ENCODE measurements at places on chromosomes 1 and 21.
A peak's percentile ranks its signal among the peaks of the same experiment; 100 is the strongest.

DNA sequence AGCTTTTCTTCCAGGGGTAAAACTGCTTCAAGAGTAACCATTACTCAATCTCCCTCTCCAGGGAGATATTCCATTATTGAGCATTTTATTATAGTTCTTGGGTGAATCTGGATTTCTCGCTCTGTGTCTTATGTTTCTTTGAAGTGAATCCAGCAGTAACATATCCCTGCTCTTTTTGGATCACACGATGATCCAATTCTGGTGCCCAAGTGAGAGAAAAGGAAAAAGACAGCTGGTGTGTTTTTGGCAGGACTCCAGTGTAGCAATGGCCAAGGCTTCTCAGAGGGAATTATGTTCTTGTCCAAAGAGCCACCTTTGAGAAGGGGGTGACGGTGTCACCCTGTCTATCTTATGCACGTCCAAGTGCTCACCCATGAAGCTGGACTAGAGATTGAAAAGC is 140.3 kb upstream of the ERRFI1 start:
- DNase-seq, result no peak

DNA sequence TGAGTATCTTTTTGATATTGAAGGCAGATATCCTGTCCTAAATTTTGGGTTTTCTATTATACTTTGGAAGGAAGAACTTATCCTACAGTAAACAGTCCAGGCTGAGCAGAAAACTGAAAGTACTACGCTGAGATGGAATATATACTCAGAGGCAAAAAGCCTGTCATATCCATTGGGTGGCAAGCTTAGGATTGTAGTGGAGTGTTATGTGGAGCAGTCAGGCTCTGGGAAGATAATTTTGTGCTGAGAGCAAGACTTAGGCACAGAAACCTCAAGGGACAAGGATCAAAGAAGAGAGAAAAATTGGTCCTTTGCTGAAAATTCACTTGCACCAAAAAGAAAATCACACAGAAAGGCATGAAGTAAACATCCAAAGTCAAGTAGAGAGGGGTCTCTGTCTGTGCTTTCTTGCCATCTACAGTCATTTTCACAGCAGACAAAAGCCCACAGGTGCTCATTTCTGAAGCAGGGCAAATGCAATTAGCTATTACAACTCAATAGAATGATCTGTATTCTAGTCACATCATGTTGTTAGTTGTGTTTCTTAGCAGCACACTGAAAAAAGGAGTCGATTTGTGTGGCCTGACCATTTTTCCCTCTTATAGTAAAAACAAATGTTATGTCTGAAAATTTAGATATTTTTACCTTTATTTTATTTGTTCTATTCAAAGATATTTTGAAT is 38.5 kb downstream of the CRB1 start:
- DNase-seq, result no peak

- no peak for DNase-seq
Measured at GRCh38 chr1:206882555-206882954, 14.7 kb upstream of the IL24 start.

DNA sequence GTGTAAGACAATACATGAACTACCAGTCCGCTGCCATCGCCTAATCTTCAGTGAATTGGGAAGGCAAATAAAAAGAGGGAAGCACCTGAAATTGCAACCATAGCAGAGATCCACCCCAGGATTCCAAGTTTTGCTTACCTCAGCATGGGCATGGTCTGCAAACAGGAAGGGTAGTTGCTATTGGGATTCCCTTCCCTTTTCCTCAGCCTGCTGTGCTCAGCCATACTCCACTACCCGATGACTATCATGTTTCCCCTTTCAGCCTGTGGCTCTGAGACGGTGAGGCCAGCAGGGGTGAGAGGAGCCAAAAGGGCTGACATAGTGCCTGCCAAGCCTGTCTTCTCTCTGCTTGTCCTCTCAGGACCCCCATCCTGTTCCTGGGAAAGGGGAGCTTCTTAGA is 64.2 kb downstream of the GPR137B start:
- peak; percentile 4 for DNase-seq

- no peak for DNase-seq
Measured at GRCh38 chr1:23370709-23371584, 1.3 kb upstream of the ZNF436 start.

GRCh38 chr1:53600561-53600960 is 138.4 kb downstream of the GLIS1 start:
- no peak for DNase-seq

DNA sequence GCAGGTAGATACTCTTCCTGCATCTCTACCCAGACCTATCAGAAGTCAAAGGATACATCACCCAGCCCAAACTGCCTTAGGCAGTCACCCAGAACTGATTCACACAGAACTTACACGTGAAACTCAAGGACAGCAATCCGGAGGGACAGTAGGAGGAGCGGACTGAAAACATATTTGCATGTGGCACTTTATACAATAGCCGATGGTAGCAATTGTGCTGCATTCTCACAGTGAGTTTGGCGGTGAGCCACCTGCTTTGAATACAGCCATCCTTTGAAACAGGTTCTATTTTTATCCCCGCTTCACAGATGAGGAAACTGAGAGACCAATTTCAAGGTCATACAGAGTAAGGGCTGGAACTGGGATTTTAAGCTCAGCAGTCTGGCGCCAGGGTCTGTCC is 69.5 kb downstream of the EDEM3 start:
- DNase-seq, result no peak

DNA sequence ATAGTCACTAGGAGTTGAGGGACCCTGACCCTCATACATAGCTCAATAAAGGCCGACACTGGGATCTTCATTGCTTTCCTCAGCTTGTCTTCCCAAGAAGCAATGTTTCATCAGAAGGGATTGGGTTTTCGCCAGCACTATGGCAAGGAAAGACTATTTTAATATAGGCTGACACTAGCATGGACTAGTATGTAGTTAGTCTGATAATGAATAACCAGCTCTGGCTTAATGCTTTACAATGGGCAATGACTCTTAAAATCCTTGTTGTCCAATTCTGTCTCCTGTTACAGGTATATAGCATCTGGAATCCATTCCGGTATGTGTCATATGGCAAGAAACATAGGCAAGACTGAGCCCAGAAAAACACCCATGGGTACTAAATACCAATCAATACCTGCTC is 15.3 kb upstream of the SYT2 start:
- DNase-seq, result no peak

GRCh38 chr1:14956579-14957195 is 196.9 kb upstream of the TMEM51 start:
- DNase-seq, result no peak

- no peak for DNase-seq
Measured at GRCh38 chr1:172122381-172122780, 281.1 kb downstream of the DNM3 start.

DNA sequence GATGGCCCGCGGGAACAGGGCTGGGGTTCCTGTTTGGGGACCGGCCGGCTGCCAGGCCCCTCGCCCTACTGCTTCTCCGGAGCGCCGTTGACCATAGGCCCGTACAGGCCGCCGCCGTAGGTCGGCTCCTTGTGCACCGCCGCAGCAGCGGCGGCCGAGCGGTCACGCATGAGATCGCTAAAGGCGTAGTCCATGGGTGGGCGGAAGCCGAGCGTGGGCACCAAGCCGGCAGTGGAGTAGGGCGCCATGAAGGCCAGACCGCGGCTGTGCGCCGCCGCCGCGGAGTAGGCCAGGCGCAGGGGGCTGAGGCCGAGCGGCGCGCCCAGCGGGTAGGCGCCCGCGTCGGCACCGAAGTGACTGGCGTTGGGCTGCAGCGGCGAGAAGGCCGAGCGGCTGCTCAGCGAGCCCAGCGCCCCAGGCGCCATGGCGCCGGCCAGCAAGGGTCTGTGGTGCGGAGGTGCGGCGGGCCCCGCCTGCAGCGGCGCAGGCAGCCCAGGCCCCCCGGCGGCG is 4.6 kb downstream of the DMRTA2 start:
- no peak for DNase-seq

DNA sequence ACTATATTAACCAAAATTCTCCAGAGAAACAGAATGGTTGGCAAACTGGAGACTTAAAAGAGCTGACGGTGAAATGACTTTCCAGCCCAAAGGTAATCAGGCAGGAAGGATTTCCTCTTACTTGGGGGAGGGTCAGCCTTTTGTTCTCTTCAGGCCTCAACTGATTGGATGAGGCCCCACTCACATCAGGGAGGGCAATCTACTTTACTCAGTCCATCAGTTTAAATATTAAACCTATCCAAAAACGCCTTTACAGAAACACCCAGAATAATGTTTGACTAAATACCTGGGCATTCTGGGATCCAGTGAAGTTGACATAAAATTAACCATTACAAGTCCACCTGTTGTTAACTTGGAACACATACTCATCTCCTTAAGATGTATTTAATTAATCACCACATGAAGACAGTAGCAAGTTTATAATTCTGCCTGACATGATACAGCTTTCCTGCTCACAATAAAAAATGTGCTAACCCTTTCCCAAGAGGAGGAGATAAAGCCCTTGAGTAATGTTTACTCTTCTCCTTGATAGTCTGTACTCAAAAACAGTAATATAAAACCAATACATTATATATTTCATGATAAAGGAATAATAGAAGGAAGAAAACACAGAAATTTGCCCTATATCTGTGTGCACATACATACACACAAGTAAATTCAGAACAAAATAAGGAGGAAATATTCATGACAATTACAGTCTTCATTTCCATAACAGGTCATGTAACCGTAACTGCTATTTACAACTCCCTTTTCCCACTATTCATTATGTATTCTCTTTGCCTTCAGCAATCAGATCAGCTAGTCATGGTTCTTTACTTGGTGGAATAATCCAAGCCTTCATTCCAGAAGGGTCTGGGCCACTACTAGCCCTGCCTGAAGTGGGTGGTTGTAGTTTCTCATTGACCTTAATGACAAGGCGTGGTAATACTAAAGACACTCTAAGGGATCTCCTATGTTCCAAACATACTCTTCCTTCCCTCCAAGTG is 107.5 kb upstream of the RUNX1 start:
- DNase-seq, result no peak

DNA sequence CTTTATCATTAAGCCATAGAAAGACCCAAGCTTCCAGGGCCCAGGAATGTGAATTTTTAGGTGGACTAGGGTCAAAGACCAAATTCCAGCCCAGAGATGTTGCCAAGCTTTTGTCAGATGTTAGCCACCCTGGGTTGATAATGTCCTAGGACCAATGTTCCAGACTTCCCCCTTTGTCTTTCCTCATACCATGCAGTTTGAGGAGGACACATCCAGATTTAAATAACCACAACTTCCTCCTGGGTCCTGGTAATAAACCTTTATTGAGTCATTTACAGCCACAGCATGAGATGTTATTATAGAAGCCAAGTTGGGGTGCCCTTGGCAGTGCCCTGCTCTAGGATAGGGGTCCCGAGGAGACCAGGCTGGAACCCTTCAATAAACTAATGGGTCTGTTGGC is 5.9 kb downstream of the TNR start:
- no peak for DNase-seq

All from putamen (tissue), 1 donor.